Stimulated activated CD4-positive, alpha-beta T cell treated with anti-CD3 and anti-CD28 coated beads, Interleukin-1b, Interleukin-23, amount 100 ng/mL, for 24 hours (primary cell): ENCODE measurements at places on chromosomes 12 and 14.
A peak's percentile ranks its signal among the peaks of the same experiment; 100 is the strongest.

GRCh38 chr12:51920046-51920445, 12.7 kb downstream of the ACVRL1 start:
- no peak for DNase-seq

DNA sequence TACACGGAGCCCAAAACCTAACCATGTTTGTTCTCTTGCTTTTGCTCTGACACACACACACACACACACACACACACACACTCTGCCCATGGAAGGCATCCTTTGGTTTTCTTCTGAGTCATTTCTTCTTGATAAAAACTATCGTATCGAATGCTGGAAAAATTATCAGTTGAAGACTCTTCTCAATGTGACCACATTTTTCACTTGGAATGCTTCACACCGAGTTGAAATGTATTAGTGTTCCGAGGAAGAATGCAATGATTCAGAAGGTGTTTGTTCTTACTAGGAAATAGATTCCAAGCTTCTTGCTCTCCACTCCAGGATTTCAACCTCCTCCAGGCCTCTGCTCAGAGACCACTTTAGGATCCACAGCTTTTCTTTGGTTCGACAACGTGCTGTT, 226.3 kb downstream of the MON2 start:
- DNase-seq, result no peak

GRCh38 chr12:4386801-4387200, 7.3 kb upstream of the FGF23 start:
- DNase-seq, result no peak

- DNase-seq, result no peak
These were observed 7.3 kb upstream of the RNASE1 start for GRCh38 chr14:20809917-20810316.

- DNase-seq, result peak; percentile 79
These were observed 26.6 kb upstream of the KLRB1 start for GRCh38 chr12:9634177-9634803.

GRCh38 chr12:49019443-49020324, 1.1 kb upstream of the PRKAG1 start:
- DNase-seq, result no peak
